ENCODE measurements at places on chromosomes 5 and 9. TPM values are rescaled to one million over a fixed set of nuclear protein-coding genes. Genes with fewer than 3 reads are reported as not detected.

The HRH2 gene
- 21.0 TPM for total RNA-seq

The MEIKIN gene
- total RNA-seq, result not detected

The KLF9 gene
- 74.5 TPM for total RNA-seq

The OR5C1 gene
- total RNA-seq, result not detected

The ZNF483 gene
- 14.7 TPM for total RNA-seq

The PCDHB1 gene
- total RNA-seq, result not detected

The PDE6A gene
- total RNA-seq, result 0.11 TPM

The ACOT12 gene
- total RNA-seq, result not detected

The CTNND2 gene
- 4.8 TPM for total RNA-seq

The NDUFAF2 gene
- 32.0 TPM for total RNA-seq

The SOX30 gene
- 0.34 TPM for total RNA-seq

The OR1J2 gene
- total RNA-seq, result not detected

The TMEM215 gene
- total RNA-seq, result not detected

The ITGA2 gene
- total RNA-seq, result 1.7 TPM

The AGXT2 gene
- total RNA-seq, result not detected

The SLCO4C1 gene
- 0.09 TPM for total RNA-seq

The GLDC gene
- 0.26 TPM for total RNA-seq

The PNPLA7 gene
- 7.6 TPM for total RNA-seq

The CCL19 gene
- 7.0 TPM for total RNA-seq

The PIP5KL1 gene
- total RNA-seq, result not detected

The EFNA5 gene
- total RNA-seq, result 23.7 TPM

The INSL4 gene
- total RNA-seq, result not detected

The EIF4E1B gene
- total RNA-seq, result not detected

The CDK7 gene
- 11.6 TPM for total RNA-seq

The GHR gene
- 20.7 TPM for total RNA-seq

The CTXN3 gene
- not detected for total RNA-seq

The HAVCR1 gene
- not detected for total RNA-seq

The LEAP2 gene
- total RNA-seq, result 0.76 TPM

The SV2C gene
- total RNA-seq, result not detected

The CARTPT gene
- not detected for total RNA-seq

The ADAMTSL1 gene
- 2.2 TPM for total RNA-seq

The SKP2 gene
- 6.5 TPM for total RNA-seq

The DMGDH gene
- 4.3 TPM for total RNA-seq

The RASEF gene
- total RNA-seq, result not detected

The SLC6A7 gene
- total RNA-seq, result not detected

The SAPCD2 gene
- 0.63 TPM for total RNA-seq

The VCAN gene
- 190 TPM for total RNA-seq

The GNA14 gene
- 4.4 TPM for total RNA-seq

The OR1Q1 gene
- not detected for total RNA-seq

The OMD gene
- 17.1 TPM for total RNA-seq

The SPACA9 gene
- 6.2 TPM for total RNA-seq

The MFAP3 gene
- 32.5 TPM for total RNA-seq

The C7 gene
- total RNA-seq, result 1,240 TPM

The NTNG2 gene
- total RNA-seq, result 14.6 TPM

The CKMT2 gene
- 1,016 TPM for total RNA-seq

The TLX3 gene
- total RNA-seq, result not detected

The SEC61B gene
- 52.1 TPM for total RNA-seq

The CEP72 gene
- total RNA-seq, result 2.3 TPM

The EQTN gene
- total RNA-seq, result not detected

The MSX2 gene
- total RNA-seq, result 2.5 TPM

The MEGF10 gene
- 1.7 TPM for total RNA-seq

The GKAP1 gene
- total RNA-seq, result 16.6 TPM

The SLC6A19 gene
- total RNA-seq, result not detected

The CNTLN gene
- total RNA-seq, result 5.3 TPM

The TAF11L5 gene
- total RNA-seq, result not detected

The PHF24 gene
- total RNA-seq, result 0.03 TPM

The RNF183 gene
- total RNA-seq, result not detected

The PRRT1B gene
- not detected for total RNA-seq

The ORM1 gene
- 2.7 TPM for total RNA-seq

Data from right cardiac atrium (tissue), 5 donors.